Activated naive CD4-positive, alpha-beta T cell treated with anti-CD3 and anti-CD28 coated beads, Interleukin-2, amount 10 ng/mL, durations not matched to agents 7 days and 5 days (primary cell): ENCODE measurements at places on chromosomes 6 and 20.

- no peaks in the 10 kb centered on the region for H3K36me3 ChIP-seq
- H3K27ac ChIP-seq: no peak overlapping the region
- DNase-seq: no peak
- peaks cover 9% of the 10 kb centered on the region for H3K27me3 ChIP-seq
- no peak overlapping the region for H3K4me3 ChIP-seq
These were observed 14.9 kb downstream of the CST3 start for GRCh38 chr20:23622839-23623343.

- DNase-seq: no peak
- no peak overlapping the region for H3K27ac ChIP-seq
- H3K4me3 ChIP-seq: no peak overlapping the region
- H3K4me1 ChIP-seq: peaks cover 4% of the 10 kb centered on the region
These were observed 158.3 kb downstream of the GRM4 start for GRCh38 chr6:33987531-33988021.

DNA sequence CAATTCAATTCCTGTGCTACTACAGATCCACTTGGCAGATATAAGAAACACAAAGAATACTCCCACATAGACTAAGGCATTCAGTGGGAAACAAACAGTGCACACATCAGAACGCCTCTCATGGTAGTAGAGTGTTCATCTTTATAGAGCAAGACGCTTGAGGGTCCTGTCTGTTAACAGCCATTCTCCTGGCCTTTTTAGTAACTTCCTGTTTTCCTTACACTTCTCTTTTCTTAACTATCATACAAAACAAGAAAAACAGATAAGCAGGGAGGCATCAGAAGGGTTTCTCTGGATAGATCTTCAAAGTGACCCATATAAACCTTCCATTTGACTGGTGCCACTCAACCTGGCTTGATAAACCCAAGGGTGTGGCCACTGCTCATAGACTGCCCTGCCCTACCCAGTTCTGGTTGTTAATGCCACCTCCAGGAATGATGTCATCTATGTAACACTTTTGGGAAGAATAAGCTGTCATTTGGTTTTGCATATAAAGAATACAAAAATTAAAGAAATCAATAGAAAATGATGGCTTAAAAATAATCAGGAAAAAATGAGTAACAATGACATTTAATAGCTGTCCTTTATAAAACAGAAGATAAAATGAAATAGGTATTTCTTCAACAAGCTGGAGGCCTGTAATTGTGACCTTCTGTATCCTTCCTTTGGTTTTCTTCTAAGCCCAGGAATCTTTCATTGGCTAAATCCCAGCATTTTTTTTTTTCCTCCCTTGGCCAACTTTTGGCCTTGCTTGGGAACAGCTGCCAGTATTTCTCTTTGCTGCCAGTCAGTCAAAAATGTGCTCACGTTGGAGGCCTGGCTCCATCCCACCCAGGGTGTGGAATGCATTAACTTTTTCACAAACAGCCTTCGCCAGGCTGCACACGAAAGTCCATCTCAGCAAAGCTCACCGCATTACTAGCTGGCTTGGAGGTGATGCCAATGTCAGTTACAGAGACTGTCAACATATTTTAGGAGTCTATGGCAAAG is 103.5 kb downstream of the GJA10 start:
- peaks cover 21% of the 10 kb centered on the region for H3K4me1 ChIP-seq
- DNase-seq: no peak
- no peaks in the 10 kb centered on the region for H3K27me3 ChIP-seq
- no peak overlapping the region for H3K27ac ChIP-seq

GRCh38 chr20:61347443-61347842 is 95.4 kb downstream of the CDH4 start:
- H3K4me1 ChIP-seq: no peaks in the 10 kb centered on the region
- H3K27me3 ChIP-seq: no peaks in the 10 kb centered on the region
- no peak overlapping the region for H3K4me3 ChIP-seq
- H3K36me3 ChIP-seq: no peaks in the 10 kb centered on the region
- no peak overlapping the region for H3K27ac ChIP-seq

DNA sequence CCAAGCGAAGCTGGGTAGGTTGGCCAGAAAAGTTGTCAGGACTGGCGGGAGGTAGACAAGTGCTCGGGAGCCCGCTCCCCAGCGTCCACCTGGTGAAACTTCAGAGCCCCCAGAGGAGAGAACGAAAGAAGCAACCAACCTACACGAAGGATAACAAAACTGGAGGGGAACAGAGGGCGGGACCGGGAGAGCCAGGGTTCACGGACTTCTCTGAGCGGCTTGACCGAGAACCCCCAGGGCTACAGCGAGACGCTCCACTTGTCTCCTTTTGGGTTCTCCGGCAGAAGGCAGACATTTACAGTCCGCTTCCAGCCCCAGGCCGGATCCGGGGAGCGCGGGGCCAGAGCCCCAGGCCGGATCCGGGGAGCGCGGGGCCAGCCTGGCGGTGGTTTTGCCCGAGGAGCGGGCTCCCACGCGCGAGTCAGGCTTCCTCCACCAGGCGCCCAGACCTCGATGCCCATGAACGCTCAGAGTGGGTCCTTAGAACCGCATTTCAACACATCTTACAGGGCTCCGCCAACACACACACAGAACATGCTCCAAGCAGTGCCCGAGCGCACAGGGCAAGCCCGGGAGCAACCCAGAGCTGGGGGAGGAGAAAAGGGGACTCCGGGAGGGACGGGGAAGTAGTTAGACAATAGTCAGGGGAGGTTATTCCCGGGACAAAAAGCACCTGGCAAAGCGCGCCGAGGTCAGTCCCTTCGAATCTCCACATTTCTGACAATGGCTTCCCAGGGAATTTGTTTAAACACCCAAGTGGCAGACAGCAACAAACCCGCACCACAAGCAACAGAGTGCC is 1.1 kb downstream of the PTPRK start:
- peak overlapping the region; percentile 89 for H3K4me3 ChIP-seq
- no peaks in the 10 kb centered on the region for H3K36me3 ChIP-seq
- peaks cover 48% of the 10 kb centered on the region for H3K27me3 ChIP-seq
- peaks cover 19% of the 10 kb centered on the region for H3K4me1 ChIP-seq
- DNase-seq: peak; percentile 43

DNA sequence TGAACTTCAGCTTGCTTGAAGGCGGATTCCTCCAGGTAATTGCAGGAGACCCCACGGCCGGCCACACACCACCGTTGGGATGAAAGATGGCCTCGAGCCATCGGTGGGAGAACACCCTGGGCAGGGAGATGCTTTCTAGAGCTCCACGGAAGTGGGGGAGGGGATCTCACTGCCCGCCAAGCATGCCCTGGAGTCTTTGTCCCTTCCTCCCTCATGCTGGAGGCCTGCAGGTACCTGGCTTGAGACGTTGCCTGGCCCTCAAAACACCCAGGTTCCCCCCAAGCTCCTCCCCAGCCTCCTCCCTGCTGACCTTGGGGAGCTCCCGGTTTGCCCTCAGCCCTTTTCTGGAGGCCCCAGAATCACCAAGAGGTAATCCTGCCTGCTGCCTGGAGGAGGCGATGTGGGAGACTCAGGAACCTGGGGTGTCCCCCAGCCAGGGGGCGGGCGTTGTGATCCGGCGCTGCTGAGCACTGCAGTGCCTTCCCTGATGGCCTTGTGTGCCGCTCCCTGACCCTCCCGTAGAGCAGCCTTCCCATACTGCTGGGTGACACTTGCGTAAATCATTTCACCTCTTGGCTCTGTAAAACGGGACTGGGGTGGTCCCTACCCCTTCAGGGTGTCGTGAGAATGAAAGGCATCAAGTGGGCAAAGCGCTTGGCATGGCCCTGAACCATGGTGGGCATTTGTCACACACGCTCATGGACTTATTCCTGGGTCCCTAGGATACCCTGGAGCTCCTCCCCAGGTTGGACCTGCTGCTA is 91.4 kb downstream of the CEBPB start:
- H3K4me3 ChIP-seq: no peak overlapping the region
- H3K4me1 ChIP-seq: peaks cover 5% of the 10 kb centered on the region
- no peaks in the 10 kb centered on the region for H3K36me3 ChIP-seq
- no peak overlapping the region for H3K27ac ChIP-seq
- peaks cover 56% of the 10 kb centered on the region for H3K27me3 ChIP-seq

DNA sequence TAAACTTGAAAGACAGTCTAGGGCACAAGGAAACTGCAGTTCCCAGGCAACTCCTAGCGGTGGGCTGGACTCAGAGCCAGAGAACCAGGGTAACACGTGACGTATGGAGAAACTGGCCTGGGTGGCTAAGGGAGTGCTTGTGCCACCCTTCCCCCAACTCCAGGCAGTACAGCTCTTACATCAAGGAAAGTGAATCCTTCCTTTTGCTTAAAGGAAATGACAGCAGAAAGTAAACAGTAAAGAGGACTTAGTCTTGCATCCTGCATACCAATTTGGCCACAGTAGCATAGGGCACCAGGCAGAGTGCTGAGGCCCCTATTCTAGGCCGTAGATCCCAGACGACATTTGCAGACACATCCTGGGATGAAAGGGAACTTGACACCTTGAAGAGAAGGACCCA is 322.8 kb downstream of the CD109 start:
- no peaks in the 10 kb centered on the region for H3K36me3 ChIP-seq
- H3K4me3 ChIP-seq: no peak overlapping the region
- H3K27ac ChIP-seq: no peak overlapping the region
- H3K27me3 ChIP-seq: no peaks in the 10 kb centered on the region
- DNase-seq: no peak

- no peak overlapping the region for H3K4me3 ChIP-seq
- peak; percentile 44 for DNase-seq
- H3K27me3 ChIP-seq: peaks cover 59% of the 10 kb centered on the region
- H3K4me1 ChIP-seq: peaks cover 23% of the 10 kb centered on the region
- H3K27ac ChIP-seq: no peak overlapping the region
These were observed 167.6 kb upstream of the CST7 start for GRCh38 chr20:24781418-24781980.

GRCh38 chr20:15618912-15619311 is 954.3 kb downstream of the KIF16B start:
- H3K27ac ChIP-seq: no peak overlapping the region
- H3K36me3 ChIP-seq: no peaks in the 10 kb centered on the region
- H3K27me3 ChIP-seq: no peaks in the 10 kb centered on the region

DNA sequence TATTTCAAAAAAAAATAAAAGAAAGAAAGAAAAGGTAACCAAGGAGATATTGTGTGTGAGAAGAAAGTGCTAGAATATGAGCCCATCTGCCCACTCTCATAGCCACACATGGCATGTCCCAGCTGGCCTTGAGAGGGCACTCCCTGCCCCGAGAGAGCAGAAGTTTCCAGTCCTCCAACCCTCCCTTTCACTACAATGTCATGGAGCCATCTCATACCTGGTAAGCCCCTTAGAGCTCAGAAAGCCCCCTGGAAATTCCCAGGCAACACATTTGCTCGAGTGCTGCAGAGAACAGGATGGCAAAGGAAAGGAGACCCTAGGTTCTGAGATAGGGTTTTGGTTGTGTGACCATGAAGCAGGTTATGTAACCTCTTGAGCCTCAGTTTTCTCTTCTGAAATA is 75.8 kb upstream of the RIN2 start:
- no peaks in the 10 kb centered on the region for H3K27me3 ChIP-seq
- H3K4me3 ChIP-seq: no peak overlapping the region
- no peak overlapping the region for H3K27ac ChIP-seq
- H3K4me1 ChIP-seq: no peaks in the 10 kb centered on the region
- H3K36me3 ChIP-seq: no peaks in the 10 kb centered on the region
- no peak for DNase-seq

DNA sequence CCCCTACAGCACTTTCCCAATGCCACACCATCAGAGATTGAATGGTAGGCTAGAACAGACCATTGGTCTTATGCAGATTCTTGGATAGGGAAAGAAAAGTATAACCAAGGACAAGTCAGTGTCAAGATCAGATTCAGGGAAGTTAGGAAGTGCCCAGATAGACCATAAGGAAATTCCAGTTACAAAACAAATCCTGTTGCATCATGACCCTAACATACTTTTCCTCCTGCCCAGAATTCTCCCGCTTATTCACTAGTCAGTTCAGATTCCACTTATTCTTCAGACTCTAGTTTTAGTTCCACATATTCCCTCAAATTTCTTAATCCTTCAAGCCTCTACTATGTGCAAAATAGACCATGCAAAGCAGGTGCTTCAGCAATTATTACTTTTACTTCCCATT is 20.7 kb downstream of the METTL24 start:
- no peaks in the 10 kb centered on the region for H3K36me3 ChIP-seq

- H3K27me3 ChIP-seq: peaks cover 12% of the 10 kb centered on the region
- peaks cover 18% of the 10 kb centered on the region for H3K4me1 ChIP-seq
- DNase-seq: no peak
- no peaks in the 10 kb centered on the region for H3K36me3 ChIP-seq
These were observed 15.0 kb upstream of the ZBTB24 start for GRCh38 chr6:109498052-109498451.

DNA sequence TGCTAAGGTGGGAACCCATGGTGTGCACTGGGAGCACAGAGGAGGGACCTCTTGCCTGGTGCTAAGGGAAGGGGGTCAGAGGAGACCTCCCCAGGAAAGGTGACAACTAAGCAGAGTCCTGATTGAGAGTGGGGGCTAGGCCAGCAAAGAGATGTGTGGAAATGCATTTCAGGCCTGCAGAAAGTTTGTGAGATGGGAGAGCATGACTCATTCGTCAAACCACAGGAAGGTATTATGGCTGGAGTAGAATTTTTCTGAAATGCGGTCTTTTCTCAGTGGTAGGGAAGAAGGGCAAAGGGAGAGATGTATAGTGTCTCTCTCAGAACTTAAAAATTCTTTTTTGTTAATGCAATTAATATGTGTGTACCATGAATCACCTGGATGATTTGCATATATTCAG is 23.6 kb upstream of the EDN1 start:
- H3K27ac ChIP-seq: no peak overlapping the region
- H3K27me3 ChIP-seq: peaks cover 8% of the 10 kb centered on the region
- peaks cover 1% of the 10 kb centered on the region for H3K36me3 ChIP-seq
- DNase-seq: no peak
- peaks cover 6% of the 10 kb centered on the region for H3K4me1 ChIP-seq
- no peak overlapping the region for H3K4me3 ChIP-seq

DNA sequence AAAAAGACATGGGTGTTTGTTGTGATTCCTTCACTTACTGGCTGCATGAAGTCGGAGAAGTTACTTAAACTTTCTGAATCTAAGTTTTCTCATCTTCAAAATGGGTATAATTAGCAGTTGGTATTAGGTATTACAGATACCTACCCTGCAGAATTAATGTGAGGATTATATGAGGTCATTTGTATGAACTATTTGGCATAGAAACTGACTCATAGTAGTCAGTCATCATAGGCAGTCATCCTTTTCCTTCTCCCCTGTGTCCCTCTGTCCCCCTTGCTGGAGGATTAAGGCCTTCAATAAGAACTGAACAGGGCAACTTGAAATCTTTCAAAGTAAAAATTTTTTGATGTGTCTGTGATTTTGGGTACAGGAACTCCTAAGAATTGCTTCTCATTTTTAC is 26.3 kb downstream of the RALGAPB start:
- peaks cover 37% of the 10 kb centered on the region for H3K36me3 ChIP-seq
- no peak for DNase-seq
- H3K4me3 ChIP-seq: no peak overlapping the region
- H3K27me3 ChIP-seq: no peaks in the 10 kb centered on the region

- no peaks in the 10 kb centered on the region for H3K36me3 ChIP-seq
- H3K27ac ChIP-seq: no peak overlapping the region
- no peaks in the 10 kb centered on the region for H3K4me1 ChIP-seq
These were observed 90.4 kb upstream of the MCHR2 start for GRCh38 chr6:100084316-100084990.

GRCh38 chr20:58650181-58650775 is 805 bp upstream of the STX16 start:
- peaks cover 25% of the 10 kb centered on the region for H3K4me1 ChIP-seq
- peaks cover 24% of the 10 kb centered on the region for H3K36me3 ChIP-seq
- peaks cover 6% of the 10 kb centered on the region for H3K27me3 ChIP-seq
- peak overlapping the region; percentile 97 for H3K4me3 ChIP-seq
